ENCODE measurements at places on chromosomes 7 and 10. TPM values are rescaled to one million over a fixed set of nuclear protein-coding genes. Genes with fewer than 3 reads are reported as not detected.
A peak's percentile ranks its signal among the peaks of the same experiment; 100 is the strongest.

DNA sequence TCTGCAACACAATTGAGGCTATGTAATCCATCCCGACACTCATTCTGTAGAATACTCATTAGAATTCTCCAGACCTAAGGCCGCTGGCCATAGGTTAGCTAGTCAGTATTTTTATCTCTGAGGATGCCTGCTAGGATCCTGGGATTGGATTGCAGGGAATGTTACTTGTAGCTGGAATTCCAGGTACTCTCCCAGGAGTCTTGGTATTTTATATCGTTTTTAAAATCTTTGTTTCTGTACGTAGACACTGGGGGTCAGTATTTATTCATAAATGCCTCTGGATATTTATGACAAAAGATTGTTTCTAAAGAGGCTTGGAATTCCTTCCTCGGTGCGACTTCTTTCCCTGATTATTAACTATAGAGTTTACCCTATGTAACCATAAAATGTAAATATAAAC lies 40.1 kb downstream of the BPGM start:
- no peak overlapping the region for H3K27ac ChIP-seq
- no peaks in the 10 kb centered on the region for H3K36me3 ChIP-seq
- peak; percentile 41 for DNase-seq
- H3K27me3 ChIP-seq: no peaks in the 10 kb centered on the region
- no peaks in the 10 kb centered on the region for H3K4me1 ChIP-seq
- H3K4me3 ChIP-seq: no peak overlapping the region

DNA sequence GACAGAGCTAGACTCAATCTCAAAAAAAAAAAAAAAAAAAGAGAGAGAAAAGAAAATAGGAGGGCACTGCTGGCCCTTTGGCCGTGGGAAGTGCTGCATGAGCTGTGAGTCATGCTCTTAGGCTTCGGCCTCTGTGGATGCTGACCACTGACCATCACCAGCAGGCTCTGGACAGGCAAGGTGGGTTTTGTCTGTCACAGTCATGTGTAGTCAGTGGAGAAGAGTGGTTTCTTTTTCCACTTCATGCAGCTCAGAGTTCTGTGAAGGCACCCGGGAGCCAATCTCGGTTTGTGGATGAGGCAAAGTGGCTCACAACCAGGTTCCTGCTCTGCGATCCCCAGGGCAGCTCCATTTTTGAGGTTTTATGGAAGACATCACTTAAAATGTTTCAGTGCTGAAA lies 58.1 kb downstream of the PRTFDC1 start:
- no peak overlapping the region for H3K4me3 ChIP-seq
- no peaks in the 10 kb centered on the region for H3K4me1 ChIP-seq
- H3K36me3 ChIP-seq: no peaks in the 10 kb centered on the region
- peak; percentile 64 for DNase-seq
- H3K27me3 ChIP-seq: no peaks in the 10 kb centered on the region

Gene KCP
- total RNA-seq: 1.7 TPM

GRCh38 chr10:36341471-36341870 lies 699.4 kb upstream of the FZD8 start:
- no peak overlapping the region for H3K27ac ChIP-seq
- H3K4me1 ChIP-seq: no peaks in the 10 kb centered on the region
- H3K27me3 ChIP-seq: no peaks in the 10 kb centered on the region
- no peaks in the 10 kb centered on the region for H3K36me3 ChIP-seq
- DNase-seq: no peak
- no peak overlapping the region for H3K4me3 ChIP-seq

Data from left lung (tissue), 14 donors.